Nucleus accumbens (tissue), 56 donors: ENCODE measurements at places on chromosomes 2 and 18.

DNA sequence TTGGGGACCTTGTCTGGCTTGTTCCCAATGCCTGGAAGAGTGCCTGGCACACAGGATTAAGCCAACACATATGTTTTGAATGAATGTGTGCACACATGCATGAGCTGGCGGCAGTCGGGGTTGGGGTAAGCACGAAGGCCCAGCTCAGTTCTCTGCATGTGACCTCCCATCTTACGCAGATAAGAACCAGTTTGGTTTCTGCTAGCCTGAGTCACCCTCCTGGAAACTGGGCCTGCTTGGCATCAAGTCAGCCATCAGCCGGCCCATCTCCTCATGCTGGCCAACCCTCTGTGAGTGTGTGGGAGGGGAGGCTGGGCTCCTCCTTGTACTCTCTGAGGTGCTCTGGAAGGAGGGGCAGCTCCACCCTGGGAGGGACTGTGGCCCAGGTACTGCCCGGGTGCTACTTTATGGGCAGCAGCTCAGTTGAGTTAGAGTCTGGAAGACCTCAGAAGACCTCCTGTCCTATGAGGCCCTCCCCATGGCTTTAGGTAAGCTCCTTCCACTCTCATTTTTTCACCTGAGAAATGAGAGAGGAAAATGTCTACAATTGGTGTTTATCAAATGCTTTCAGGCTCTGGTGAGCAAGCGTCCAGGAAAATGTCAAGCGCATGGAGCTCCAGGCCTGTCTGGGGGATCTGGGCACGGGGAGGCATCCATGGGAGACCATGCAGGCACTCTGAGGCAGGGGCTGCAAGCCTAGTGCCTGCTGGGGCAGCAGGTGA, 9.7 kb upstream of the IL1RN start:
- no peak for DNase-seq

DNA sequence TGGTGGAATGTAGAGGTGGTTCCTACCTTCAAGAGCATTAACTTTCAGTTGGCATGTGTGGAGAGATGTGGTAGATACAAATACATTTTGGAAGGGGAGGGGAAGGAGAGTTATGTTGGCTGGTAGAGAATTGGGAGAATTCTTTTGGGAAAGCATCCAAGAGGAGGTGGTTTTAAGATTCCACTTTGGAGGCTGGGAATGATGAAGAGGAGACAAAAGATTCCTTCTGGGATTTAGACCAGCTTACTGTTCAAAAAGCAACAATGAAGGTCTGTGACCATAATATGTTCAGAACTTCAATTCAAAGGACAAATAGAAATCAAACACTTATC, 120.8 kb upstream of the FOSL2 start:
- DNase-seq = no peak

DNA sequence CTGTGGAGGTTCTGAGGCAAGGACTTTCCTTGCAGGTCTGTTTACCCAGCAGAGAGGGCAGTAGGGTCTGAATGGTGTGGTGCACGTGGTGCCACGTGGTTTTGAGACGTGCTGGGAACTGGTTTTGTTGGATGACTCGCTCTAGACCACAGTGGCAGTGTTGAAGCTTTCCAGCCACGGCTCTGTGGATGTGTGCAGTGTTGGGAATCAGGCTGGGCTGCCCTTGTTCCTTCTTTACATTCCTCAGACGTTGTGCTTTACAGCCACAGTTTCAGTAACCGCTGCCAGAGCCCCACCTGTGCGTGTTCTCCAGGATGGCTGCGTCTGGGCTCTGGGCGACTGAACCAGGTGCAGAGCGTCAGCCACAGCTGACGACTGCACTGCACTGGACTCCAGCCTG, 8.2 kb downstream of the CTDP1 start:
- DNase-seq = no peak

GRCh38 chr18:50656841-50657470, 97.1 kb downstream of the MAPK4 start:
- no peak for DNase-seq

- peak; percentile 71 for DNase-seq
These were observed 165.8 kb downstream of the TNS1 start for GRCh38 chr2:217836901-217837491.

GRCh38 chr2:117359266-117359914, 455.1 kb upstream of the DDX18 start:
- peak; percentile 1 for DNase-seq

- DNase-seq = no peak
These were observed 18.5 kb upstream of the UGT1A8 start for GRCh38 chr2:233598952-233599351.

DNA sequence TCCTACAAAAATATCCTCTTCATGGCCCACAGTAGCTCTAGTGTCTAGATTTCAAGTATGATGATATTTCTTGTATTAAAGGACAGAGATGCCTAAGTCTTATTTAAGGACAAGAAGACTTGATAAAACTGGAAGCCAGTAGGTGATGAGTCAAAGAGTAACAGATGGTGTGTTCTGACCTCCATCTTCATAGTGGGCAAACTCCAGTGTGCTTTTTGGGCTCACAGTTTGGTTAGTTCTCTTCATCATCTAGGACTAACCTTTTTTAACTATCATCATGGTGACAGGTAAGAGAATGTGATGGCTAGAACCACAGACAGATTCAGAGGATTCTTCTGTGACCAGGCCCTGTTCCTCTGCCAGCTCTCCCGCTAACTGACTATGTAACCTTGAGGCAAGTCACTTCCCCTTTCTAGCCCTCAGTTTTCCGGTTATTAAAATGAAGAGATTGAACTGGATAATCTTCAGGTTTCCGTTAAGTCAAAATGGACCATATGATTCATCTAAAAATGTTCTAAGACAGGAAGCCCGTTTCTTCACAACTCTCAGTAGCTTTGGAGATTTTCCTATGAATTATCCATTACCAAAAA, 140.3 kb upstream of the RASGRP3 start:
- no peak for DNase-seq

DNA sequence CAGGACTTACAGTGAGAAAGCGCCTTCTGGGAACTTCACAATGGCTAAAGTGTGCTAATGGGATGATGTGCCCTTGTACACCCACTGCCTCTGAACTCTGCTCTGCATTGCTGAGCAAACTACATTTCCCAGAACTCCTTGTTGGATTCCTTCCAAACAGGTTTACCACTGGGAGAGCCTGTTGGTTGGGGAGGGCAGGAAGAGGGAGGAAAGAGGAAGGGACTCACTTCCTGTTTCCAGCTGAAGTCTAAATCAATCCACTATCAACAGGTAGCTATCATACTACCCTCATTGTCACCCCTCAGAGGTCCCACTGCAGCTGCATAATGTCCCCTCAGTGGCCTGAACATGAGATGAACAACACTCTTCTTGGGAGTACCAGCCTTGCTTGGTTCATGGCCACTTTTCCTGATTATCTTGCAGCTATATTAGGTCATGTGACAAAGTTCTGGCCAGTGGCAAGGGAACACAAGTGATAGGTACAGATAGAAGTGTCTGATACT, 109.7 kb downstream of the MSH2 start:
- no peak for DNase-seq

GRCh38 chr2:37827911-37828511, 97.1 kb upstream of the RMDN2 start:
- DNase-seq = no peak

DNA sequence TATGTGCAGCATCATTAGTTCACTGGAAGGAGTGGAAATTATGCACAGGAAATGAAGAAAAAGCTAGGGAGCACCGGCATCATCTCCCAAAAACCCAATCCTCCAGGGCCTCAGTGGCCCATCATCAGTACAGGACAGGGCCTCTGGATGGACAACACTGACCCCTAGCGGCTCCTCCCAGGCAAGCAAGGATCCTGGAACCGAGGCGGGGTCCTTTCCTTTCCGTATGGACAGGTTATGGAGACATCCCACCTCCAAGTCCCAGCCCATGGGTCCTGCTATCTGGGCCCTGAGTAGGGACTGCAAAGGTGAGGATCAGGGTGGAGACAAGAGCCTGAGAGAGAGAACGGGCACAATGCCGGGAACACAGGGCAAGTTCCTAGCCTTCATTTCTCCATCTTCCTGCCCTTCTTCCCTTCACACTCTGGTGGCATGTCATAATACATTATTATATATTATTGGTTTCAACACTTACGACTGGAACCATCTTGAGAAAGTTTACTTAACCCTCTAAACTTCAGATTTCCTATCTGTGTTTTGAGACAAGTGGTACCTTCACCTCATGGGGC, 68.2 kb downstream of the ZNF516 start:
- peak; percentile 21 for DNase-seq

- no peak for DNase-seq
These were observed 33.9 kb downstream of the CD8B2 start for GRCh38 chr2:106521016-106521415.

GRCh38 chr2:59959944-59960343, 593.5 kb downstream of the BCL11A start:
- no peak for DNase-seq

- DNase-seq = no peak
These were observed 171.4 kb downstream of the SETBP1 start for GRCh38 chr18:44851856-44852621.

DNA sequence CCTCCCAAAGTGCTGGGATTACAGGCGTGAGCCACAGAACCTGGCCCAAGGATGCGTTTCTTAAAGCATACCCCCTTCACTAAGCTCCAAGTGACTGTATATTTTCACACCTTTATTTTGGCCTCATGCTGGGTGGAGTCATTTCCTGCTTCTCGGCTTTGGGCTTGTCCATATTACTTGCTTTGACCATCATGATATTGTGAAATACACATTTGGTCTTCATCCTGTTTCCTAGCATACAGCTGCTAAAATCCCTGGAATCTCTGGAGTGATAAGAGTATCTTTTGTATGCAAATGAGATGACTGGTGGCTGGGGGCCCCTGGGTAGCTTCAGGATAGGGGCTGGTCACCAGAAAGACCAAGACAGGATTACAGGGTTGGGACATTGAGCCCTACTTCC, 17.6 kb upstream of the COLEC12 start:
- no peak for DNase-seq

DNA sequence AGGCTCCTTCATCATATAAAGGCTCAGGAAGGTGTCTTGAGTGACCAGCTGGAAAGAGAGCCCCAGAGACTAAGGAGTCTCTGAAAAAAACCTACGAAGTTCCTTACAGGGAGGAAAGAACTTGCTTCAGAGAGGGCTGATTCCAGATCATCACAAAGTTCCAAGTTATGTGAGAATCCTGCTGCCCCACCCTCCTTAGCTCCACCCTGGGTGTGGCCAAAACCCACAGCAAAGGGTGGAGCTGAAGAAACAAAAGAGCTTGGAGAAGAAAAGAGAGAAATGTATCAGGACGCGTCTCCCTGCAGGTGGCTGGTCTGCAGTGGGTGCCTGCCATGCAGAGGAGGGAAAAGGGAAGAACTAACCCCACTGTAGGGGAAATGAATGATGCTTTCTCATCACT, 32.8 kb upstream of the ZNF396 start:
- DNase-seq = no peak

GRCh38 chr2:27960237-27960912, 69.8 kb downstream of the BABAM2 start:
- no peak for DNase-seq

DNA sequence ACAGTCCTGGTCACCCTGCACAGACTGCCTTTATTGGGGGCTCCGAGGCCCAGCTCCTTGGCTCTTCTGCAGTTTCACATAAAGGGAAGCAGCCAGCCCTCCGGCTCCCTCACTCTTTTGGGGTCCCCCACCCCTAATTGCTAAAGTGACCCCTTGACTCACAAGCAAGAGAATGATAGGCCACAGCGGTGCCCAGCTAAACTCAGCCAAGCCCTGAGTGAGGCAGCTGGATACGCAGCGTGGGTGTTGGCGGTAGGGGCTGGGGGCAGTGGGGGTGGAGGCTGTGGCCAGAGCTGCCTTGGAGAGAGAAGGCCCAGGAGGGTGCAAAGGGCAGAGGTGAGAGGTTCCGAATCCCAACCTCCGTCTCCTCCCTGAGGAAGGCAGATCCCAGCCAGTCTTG, 25.5 kb upstream of the ALPP start:
- no peak for DNase-seq

DNA sequence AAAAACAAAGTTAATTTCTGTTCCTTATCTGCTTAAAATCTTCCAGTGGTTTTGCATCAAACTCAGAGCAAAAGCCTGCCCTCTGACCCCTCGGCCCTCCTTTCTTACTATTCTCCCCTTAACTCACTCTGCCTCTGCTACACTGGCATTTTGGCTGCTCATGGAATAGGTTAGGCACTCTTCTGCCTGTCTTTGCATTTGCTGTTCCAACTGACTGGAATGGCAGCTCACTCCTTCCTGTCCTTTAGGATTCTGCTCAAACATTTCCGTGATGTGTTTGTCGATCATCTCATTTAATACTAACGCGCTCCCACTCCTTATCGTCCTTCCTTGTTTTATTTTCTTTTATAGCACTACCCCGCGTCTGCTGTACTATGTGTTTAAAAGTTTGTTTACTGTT, 815 bp downstream of the CEBPZ start:
- DNase-seq = no peak

DNA sequence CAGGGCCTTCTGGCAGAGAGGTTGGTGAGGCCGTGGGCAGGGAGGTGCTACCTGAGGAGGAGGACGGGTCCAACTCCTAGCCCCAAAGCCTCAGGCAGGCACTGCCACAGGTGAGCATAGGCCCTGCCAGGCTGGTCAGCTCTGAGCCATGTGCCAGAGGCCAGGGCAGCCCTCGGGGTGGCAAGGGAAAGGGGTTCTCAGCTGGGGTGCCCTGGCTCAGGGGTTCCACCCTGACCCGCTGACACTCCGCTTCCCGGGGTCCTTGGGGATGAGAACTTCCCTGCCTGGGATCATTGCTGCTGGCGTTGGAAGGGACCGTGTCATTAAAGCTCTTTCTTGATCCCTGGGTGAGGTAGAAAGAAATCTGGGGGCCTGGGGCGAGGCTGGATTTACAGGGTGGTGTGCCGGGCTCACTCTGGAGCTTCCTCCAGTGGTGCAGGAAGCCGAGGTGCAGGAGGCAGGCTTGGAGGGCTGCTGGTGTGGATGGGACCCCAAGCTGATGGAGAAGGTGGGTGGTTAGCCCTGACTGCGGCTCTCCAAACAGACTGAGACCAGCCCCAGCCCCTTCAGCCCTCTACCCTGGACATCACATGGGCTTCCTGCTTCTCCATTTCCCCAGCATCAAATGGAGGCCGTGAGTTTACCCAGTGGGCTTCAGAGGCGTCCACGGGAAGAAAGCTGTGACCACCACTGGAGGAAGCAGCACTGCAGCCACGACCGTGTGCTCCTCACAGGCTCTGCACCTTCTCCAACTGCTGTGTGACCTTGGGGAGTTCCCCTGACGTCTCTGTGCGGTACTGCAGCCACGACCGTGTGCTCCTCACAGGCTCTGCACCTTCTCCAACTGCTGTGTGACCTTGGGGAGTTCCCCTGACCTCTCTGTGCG, 295.2 kb downstream of the NDUFA10 start:
- DNase-seq = no peak

GRCh38 chr2:144625226-144625625, 105.3 kb upstream of the ZEB2 start:
- no peak for DNase-seq

DNA sequence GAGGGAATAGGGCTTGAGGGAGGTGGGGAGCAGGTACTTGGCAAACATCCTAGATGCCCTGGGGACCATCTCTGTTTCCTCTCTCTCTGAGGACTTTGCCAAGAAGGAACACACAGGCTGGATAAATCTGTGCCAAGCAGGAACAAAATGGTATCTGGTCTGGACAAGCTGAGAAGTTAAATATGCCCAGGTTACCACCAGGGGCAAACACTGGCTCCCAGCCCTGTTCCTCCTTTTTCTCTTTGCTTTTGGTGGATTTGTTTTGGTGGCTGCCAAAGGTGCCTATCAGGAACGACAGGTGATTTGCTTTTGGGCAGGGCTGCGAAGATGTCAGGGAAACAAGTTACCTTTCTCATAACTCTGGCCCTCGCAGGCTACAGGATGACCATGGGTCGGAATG, 227.5 kb upstream of the SMAD2 start:
- no peak for DNase-seq

GRCh38 chr2:212030709-212031108, 507.9 kb downstream of the ERBB4 start:
- DNase-seq = no peak

GRCh38 chr2:22683914-22684313, 701.1 kb upstream of the KLHL29 start:
- no peak for DNase-seq
